ENCODE measurements at places on chromosomes 11 and 22.

GRCh38 chr22:19443544-19444211, 3.8 kb downstream of the C22orf39 start:
- no peak for DNase-seq
- H3K4me3 ChIP-seq, result no peak overlapping the region
- H3K27me3 ChIP-seq, result no peaks in the 10 kb centered on the region
- H3K27ac ChIP-seq, result no peak overlapping the region
- H3K36me3 ChIP-seq, result peaks cover 50% of the 10 kb centered on the region

DNA sequence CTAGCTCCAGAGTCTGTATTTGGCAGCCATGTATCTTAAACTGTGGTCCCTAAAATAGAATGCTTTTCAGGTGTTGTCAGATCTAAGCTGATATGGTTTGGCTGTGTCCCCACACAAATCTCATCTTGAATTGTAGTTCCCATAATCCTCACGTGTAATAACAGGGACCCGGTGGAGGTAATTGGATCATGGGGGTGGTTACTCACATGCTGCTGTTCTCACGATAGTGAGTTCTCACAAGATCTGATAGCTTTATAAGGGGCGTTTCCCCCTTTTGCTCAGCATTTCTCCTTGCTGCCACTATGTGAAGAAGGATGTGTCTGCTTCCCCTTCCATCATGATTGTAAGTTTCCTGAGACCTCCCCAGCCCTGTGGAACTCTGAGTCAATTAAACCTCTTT, 199.9 kb upstream of the ISX start:
- H3K27ac ChIP-seq, result no peak overlapping the region
- DNase-seq, result no peak
- no peaks in the 10 kb centered on the region for H3K27me3 ChIP-seq
- no peaks in the 10 kb centered on the region for H3K36me3 ChIP-seq
- no peaks in the 10 kb centered on the region for H3K4me1 ChIP-seq

DNA sequence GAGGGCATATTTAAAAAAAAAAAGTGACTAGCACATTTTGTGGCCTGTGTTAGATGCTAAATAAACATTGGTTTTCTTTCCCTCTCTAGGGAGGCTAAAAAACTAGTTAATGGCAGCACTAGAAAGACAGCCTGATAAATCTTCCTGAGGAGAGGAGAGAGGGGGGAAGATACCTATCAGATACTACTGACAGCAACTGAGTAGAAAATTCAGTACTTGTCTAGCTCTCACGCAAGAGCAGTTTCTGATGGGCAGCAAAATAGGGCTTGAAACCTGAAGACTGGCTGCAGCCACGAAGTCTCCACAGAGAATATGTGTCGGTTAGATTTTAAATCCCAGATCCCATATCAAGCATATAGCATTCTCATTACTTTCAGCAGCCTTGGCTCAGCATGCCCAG, 388.2 kb downstream of the KCNA4 start:
- H3K27ac ChIP-seq, result no peak overlapping the region
- no peak overlapping the region for H3K4me3 ChIP-seq
- DNase-seq, result no peak
- no peaks in the 10 kb centered on the region for H3K27me3 ChIP-seq

DNA sequence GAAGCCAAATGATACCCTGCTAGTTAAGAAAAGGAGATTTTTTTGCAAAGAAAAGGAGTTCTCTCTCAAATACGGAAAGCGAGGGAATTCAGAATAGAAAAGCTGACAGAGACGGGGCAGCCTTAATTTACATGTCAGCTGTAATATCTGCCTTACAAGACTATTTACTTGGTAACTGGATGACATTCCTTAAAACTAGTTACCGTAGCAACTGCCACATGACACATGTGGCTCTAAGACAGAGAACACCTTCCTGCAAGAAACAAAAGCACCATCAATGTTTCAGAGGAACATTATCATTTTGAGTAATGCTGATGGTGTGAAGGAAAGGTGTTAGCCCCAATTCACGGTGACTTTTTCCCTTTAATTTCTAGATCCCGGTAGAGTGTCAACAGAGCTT, 222.1 kb downstream of the LRRC4C start:
- DNase-seq, result no peak
- H3K4me3 ChIP-seq, result no peak overlapping the region
- peaks cover 3% of the 10 kb centered on the region for H3K27me3 ChIP-seq

DNA sequence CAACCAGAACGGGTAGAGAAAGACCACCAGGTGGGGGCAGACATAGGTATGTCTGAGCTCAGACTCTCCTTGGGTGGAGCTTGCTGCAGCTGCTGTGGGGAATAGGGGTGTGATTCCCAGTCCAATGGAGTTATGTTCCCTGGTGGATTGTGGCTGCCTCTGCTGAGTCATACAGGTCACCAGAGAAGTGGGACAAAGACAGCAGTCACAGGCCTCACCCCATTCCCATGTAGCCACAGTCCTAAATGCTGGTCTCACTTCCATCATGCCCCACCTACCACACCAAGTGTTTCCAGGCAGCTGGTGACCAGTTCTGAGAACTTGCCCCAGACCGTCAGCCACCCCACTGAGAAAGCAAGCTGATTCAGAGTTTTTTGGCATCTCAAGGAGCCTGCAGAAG, 17.5 kb downstream of the OR52E5 start:
- H3K27ac ChIP-seq, result no peak overlapping the region
- H3K36me3 ChIP-seq, result no peaks in the 10 kb centered on the region
- no peak for DNase-seq

DNA sequence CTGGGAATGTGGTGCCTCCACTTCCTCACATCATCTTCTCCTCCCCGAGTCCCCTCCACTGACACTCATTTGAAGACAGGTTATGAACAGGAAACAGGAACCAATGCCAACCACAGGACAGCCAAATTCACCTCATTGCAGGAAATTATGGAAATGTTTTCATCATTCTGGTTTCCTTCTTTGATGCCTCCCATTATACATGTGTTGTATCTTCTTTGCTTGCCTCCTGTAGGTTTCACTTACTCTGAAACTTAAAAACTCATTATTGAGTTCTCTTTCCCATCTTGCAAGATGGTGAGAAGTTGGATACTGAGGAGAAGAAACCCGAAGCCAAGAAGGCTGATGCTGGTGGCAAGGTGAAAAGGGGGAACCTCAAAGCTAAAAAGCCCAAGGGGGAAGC, 108.5 kb downstream of the PHF21B start:
- H3K27me3 ChIP-seq, result peaks cover 6% of the 10 kb centered on the region
- no peak overlapping the region for H3K4me3 ChIP-seq
- no peaks in the 10 kb centered on the region for H3K36me3 ChIP-seq
- DNase-seq, result no peak

DNA sequence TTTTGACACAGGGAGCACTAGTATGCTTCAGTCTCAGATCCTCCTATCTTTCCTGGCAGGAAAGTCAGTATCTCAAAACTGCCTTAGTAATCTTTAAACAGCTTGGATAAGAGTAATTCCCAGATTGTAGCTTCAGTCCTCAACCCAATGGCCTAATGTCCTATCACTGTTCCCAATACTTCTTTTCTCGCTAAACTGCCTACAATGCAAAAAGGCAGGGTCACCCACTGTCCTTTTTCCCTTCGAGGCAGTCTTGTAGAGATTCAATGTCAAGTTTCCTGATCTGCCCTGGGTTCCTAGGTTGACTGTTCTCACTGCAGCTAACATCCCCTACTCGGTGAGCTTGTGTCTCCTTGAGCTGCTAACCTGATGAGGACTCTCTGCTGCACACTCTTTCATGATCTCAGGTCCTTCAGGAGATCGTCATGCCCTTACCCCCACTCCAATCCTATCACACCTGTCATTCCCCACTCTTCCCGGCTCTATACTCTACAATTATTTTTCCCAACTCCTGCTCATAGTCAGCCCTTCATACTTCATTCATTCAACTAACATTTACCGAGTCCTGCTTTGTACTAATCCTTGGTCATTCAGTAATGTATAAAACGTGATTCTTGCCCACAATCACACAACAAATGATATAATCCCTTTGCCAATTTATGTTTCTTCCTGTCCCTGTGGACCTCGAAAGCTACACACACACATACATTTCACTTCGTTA, 904 bp downstream of the C2CD3 start:
- H3K4me3 ChIP-seq, result peak overlapping the region; percentile 57
- peaks cover 21% of the 10 kb centered on the region for H3K4me1 ChIP-seq
- no peaks in the 10 kb centered on the region for H3K27me3 ChIP-seq
- H3K36me3 ChIP-seq, result peaks cover 42% of the 10 kb centered on the region

DNA sequence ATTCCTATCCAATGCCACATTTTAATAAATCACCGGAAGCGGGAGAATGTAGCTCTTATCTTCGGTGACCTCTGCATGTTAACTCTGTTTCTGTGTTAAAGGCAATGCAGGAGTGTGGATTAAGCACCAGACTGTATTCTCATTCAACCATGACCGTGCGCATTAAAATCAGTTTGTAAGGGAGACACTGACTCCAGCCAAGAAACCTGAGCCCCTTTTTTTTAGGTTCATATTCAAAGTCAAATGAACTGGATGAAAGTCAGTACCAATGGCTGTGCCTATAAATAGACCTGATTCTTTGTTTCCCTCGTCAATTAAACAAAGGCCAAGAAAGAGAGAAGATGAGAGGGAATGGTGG, 32.2 kb downstream of the C11orf91 start:
- H3K4me1 ChIP-seq, result peaks cover 2% of the 10 kb centered on the region
- no peak overlapping the region for H3K27ac ChIP-seq
- no peaks in the 10 kb centered on the region for H3K27me3 ChIP-seq
- no peak overlapping the region for H3K4me3 ChIP-seq

- no peak overlapping the region for H3K4me3 ChIP-seq
- H3K27me3 ChIP-seq, result no peaks in the 10 kb centered on the region
- H3K36me3 ChIP-seq, result no peaks in the 10 kb centered on the region
- no peak for DNase-seq
- H3K4me1 ChIP-seq, result no peaks in the 10 kb centered on the region
- no peak overlapping the region for H3K27ac ChIP-seq
Measured at GRCh38 chr22:44489817-44490216, 8.2 kb downstream of the RTL6 start.

GRCh38 chr22:44933666-44934453, 75.9 kb downstream of the PHF21B start:
- H3K36me3 ChIP-seq, result no peaks in the 10 kb centered on the region
- no peaks in the 10 kb centered on the region for H3K27me3 ChIP-seq
- DNase-seq, result peak; percentile 38
- H3K4me1 ChIP-seq, result no peaks in the 10 kb centered on the region
- H3K4me3 ChIP-seq, result no peak overlapping the region
- H3K27ac ChIP-seq, result no peak overlapping the region

- peaks cover 73% of the 10 kb centered on the region for H3K36me3 ChIP-seq
- peak overlapping the region; percentile 98 for H3K27ac ChIP-seq
- peaks cover 68% of the 10 kb centered on the region for H3K4me1 ChIP-seq
- H3K4me3 ChIP-seq, result no peak overlapping the region
Measured at GRCh38 chr22:38312261-38312800, 4.9 kb downstream of the CSNK1E start.

DNA sequence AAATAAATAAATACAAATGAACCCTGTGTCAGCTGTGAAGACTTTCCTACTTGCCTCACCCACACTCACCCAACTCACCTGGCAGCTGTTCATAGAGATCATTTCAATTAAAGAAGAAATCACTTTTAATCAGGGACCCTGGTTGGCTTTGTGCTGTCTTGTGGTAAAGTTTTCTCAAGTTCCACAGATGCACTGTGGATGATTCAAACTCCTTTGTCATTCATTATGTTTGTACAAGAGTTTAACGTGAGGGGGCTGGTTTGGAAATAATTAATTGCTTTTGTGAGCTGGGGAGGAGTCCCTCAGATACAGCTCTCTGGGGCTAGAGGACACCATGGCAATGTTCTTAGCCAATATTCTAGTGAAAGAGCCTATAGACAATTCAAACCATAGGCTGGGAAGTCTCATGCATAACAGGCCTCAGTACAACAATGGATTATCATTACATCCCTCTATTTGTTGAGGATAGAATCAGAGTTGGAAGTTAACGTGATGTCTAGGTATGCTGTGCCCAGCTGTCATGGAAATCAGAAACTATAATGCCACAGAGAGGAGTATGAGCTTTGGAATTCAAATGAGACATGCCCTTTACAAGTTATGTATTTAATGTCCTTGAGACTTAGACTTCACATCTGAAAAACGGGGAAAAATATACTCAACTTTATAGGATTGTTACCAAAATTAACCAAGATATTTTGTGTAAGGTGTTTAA, 698.5 kb downstream of the KCNA4 start:
- H3K27me3 ChIP-seq, result no peaks in the 10 kb centered on the region
- H3K36me3 ChIP-seq, result no peaks in the 10 kb centered on the region
- peaks cover 23% of the 10 kb centered on the region for H3K4me1 ChIP-seq
- DNase-seq, result no peak

DNA sequence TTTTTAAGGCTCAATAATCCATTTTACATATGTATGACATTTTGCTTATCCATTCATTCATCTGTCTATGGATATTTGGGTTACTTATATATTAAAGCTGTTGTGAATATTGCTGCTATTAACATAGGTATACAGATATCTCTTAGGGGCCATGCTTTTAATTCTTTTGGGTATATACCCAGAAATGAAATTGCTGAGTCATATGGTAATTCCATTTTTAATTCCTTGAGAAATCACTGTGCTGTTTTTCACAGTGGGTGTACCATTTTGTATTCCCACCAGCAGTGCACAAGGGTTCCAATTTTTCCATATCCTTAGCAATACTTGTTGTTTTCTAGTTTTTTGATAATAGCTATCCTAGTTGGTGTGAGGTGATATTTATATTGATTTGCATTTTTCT, 19.0 kb downstream of the PRMT3 start:
- no peak overlapping the region for H3K4me3 ChIP-seq
- DNase-seq, result no peak
- no peaks in the 10 kb centered on the region for H3K27me3 ChIP-seq
- H3K4me1 ChIP-seq, result no peaks in the 10 kb centered on the region
- peaks cover 85% of the 10 kb centered on the region for H3K36me3 ChIP-seq
- H3K27ac ChIP-seq, result no peak overlapping the region

DNA sequence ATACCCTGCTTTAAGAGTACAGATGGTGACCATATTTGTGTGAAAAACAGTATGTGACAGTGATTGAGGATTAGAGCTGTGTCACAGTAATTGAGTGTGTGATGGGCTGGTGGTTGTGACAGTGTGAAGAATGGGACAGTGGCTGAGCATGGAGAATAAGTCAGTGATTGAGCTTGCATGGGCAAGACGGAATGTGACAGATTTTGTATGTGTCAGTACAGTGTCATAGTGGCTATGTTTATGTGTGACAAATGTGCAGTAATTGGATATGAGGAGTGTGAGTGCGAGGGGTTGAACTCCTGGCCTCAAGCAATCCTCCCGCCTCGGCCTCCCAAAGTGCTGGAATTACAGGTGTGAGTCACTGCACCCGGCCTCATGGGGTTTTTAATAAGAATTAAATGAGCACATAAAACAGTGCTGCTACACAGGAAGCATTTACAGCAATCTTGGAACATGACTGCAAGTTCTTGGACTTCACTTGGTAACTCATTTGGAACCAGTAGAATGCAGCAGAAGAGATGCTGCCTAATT, 583 bp upstream of the RRAS2 start:
- peak overlapping the region; percentile 99 for H3K4me3 ChIP-seq
- H3K4me1 ChIP-seq, result peaks cover 6% of the 10 kb centered on the region
- DNase-seq, result no peak
- H3K36me3 ChIP-seq, result peaks cover 5% of the 10 kb centered on the region

DNA sequence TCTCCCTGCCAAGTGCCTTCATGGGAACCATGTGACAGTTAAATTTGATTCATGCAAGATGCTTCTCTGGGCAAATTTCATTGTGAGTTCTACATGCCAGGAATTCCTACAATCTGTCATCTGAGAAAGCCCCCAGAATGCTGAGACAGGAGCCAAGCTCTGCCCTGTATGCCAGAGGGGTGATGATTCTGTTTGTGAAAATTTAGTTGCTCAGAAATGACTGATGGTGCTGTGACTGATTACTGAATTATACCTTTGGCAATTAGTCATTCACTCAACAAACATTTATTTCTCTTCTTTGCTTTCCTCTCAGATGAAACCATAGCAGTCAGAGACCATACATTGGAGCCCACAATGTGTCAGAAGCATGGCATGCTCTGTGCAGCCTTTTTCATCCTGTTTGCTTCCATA, 69.0 kb upstream of the ZBED5 start:
- no peaks in the 10 kb centered on the region for H3K36me3 ChIP-seq
- DNase-seq, result no peak
- no peak overlapping the region for H3K4me3 ChIP-seq
- H3K27ac ChIP-seq, result no peak overlapping the region
